Stimulated activated naive B cell treated with anti-CD40 and anti-IgM and Interleukin-4, amounts not matched to agents 10 μg/mL and 1 μg/mL and 100 μg/mL, for 72 hours (primary cell): ENCODE measurements at places on chromosomes 7 and 10.

- DNase-seq, result no peak
Measured at GRCh38 chr7:157676001-157676400, 339.2 kb downstream of the DNAJB6 start.

GRCh38 chr7:57867884-57868701 lies 418.1 kb downstream of the ZNF716 start:
- DNase-seq, result no peak

DNA sequence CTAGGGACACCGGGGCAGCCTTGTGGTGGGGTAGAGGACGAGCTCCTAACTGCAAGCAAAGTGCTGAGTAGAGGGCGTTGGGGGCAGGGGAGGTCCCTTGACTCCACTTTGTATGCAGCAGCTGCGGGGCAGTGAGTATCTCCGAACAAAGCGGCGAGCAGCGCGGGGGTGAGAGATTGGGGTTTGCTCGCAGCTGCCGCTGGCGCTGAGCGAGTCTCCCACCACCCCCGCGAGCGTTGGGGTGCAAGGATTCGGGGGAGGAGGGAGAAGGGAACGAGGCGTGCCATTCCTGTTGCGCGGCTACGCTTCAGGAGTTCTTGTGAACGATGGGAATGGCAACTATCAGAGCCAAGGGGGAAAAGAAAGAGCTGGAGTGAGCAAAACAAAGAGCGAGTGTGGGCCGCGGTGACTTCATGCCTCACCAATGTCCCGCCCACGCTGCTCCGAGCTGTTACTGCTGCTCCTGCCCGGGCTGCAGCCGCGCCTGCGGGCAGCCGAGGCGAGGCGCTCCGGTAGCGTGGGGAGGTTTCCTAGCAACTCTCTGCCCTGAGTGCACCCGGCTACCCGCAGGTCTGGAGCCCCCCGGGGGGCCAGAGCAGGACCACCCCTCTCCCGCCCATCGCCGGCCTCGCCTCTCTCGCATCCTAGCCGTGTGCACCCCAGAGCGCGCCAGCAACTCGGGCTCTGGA lies at the start of gene ITGB8:
ITGB8 (plus strand) TSS at position 662 of the 689 bp plus-strand sequence. CDS start 907 bp downstream, outside the sequence.
- DNase-seq, result peak; percentile 75

DNA sequence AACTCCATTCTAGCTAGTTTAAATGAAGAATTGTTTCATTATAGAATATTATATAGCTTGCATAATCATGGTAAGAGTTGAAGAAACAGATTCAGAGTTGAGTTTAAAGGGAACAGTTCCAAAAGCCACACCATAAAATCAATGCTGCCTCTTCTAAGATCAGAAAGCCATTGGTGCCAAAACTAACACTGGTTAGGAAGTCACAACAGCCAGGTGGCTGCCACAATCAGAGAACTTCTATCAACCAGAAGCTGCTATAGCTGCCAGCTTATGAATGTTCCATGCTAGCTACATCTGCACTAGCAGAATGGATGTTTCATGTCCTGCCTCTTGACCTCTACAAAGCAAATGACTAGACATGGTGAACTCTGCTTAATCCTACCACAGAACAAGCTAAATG lies 583.1 kb upstream of the LRRN3 start:
- no peak for DNase-seq

DNA sequence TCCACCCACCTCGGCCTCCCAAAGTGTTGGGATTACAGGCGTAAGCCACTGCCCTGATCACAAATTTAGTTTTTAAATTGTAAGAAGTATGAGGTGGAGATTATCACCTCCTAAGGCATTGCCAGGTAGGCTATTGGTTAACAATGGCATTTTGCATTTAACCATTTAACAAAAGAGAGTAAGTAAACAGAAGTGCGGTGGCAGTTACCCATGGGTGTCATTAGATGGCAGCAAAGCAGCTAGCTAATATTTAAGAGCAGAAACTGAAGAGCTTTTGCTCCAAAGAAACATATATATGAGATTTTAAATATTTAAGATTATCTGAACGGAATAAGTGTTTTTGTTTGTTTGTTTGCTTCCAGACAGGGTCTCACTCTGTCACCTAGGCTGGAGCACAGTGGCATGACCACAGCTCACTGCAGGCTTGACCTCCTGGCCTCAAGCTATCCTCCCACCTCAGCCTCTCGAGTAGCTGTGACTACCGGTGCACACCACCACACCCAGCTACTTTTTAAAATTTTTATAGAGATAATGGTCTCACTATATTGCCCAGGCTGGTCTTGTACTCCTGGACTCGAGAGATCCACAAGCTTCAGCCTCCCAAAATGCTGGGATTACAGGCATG lies 325.5 kb upstream of the C7orf33 start:
- DNase-seq, result no peak

DNA sequence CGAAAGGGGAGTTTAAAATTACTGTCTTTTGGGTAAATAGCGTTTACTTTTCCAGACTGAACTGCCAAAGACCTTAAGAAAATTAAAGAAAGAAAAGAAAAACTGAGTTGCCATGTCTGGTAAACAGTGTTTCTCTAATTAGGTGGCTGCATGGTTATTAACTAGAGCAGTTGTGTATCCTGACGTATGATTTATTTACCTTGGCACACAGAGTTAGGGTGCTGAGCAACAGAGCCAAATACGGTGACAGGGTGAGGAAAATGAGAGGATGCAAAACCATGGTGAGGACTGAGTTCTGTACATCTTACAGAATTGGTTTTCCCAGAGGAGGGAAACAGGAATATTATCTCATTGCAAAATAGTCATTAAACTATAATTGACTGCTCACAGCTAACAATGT lies 546.4 kb upstream of the FZD8 start:
- no peak for DNase-seq

DNA sequence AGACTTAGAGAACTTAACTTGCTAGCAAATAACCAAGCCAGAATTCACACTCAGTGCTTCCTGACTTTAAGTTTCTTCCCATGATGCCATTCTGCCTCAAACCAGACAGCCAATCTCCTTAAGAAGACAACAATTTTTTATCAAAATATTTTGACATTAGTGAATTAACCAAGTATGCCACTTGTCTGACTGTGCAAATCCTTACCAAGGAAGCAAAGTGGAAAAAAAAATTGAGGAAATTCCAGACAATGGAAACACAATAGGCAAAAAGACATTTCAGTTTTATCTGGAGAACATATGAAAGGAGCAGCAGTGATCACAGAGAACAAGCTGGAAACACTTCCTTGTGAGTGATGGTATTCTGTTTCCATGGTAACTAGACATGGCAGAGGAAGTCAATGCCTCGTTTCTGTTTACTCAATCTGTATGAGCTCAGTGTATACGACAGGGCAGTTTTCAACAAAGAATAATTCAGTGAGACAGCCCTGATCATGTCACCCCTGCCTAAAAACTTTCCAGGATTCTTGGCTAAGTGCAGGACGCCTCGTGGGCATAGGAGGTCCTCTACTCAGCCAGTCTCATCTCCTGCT lies 114.2 kb downstream of the DYNC1I1 start:
- no peak for DNase-seq

DNA sequence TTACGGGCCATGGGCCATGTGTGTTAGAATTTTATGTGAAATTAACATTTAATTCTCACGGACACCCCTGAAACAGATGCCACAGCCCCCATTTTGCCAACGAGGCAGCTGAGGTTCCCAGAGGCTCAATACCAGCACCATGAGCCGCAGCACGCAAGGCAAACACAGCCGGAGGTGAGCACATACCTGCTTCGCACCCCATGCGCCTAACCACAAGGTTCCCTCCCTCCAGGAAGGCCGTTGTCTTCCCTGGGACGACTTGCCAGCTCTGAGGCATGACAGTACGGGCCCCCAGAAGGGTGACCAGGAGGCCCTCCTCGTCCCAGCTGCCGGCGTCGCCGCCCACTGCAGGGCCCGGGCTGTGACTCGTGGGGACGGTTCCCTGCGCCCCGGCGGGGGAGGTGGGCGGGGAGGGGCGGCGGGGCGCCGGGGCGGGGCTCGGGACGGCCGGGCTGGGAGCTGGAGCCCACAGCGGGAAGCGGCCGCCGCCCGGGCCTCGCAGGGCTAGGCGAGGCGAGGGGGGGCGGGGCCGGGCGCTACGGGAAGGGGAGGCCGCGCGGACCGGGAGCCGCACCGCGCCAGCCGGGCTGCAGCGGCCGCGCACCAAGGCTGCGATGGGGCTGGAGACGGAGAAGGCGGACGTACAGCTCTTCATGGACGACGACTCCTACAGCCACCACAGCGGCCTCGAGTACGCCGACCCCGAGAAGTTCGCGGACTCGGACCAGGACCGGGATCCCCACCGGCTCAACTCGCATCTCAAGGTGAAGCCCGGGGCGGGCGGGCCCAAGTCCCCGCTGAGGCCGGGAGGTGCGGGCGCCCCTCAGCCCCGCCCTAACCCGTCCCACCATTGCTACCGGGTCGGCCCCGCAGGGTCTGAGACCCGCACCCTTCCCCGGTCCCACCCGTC lies at the start of gene CAV2:
CAV2 (plus strand) TSS at position 571 of the 910 bp plus-strand sequence; CDS start at position 615, 44 bp downstream.
- DNase-seq, result no peak

- DNase-seq, result no peak
Measured at GRCh38 chr10:32687116-32687515, 241.2 kb downstream of the CCDC7 start.

DNA sequence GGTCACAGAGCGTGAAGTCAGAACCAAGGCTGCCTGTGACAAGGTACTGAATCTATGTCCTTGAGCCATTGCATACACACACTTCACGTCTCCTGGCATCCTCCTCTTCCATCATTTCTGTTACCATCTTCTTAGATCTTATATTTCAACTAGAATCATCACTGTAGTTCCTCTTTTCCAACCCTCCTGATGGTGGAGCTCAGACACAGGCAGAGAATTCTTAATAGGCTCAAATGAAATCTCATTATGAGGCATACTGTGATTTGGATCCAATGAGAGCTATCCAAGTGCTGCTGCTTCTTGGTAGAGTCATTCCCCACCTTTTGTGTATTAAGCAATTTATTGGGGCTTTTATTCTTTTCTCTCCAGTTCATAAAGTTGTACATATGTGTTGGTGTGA lies 113.2 kb downstream of the CALCR start:
- DNase-seq, result no peak

DNA sequence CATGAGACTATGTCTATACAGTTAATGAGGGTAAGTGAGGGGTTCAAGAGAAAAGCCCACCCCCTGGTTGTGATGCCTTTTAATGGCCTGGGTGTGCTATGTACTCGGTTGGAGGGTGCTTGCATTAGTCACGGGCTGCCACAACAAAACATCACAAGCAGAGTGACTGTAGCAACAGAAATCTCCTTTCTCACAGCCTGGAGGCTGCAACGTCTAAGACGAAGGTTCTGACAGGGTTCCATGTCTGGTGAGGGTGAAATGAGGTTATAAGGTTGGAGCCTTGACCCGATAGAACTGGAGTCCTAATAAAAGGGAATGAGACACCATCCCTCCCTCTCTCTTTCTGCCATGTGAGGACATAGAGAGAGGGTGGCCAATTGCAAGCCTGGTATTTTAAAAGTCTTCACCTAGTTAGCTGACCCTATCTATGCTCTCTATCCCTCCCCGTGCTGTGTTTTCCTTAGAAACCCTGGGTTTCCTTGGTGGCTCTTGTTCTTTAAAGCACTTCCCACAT lies 126.0 kb upstream of the GDF10 start:
- DNase-seq, result no peak

DNA sequence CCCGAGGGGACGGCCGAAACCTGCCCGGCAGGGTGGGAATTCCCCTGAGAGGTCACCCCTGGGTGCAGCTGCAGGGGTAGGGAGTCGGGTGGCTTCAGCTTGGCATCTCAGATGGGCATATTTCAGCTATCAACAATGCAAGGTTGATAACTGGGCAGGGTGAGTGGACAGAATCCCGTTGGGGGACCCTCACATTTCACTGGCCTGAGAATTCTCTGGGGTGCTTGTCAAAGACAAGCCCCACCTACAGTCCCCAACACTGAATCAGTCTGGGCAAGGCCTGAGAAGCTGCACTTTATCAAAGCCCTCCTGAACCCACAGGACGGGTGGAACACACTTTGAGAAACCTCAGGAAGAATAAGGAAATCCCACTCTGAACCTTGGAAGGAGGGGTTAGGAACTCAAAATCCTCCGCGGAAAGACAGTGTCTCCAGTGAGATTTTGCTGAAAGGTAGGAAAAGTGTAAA lies 3.1 kb downstream of the RGS10 start:
- DNase-seq, result no peak
